CD4-positive, alpha-beta T cell (primary cell): ENCODE measurements at places on chromosomes 2 and 18. TPM values are rescaled to one million over a fixed set of nuclear protein-coding genes. Genes with fewer than 3 reads are reported as not detected.

DNA sequence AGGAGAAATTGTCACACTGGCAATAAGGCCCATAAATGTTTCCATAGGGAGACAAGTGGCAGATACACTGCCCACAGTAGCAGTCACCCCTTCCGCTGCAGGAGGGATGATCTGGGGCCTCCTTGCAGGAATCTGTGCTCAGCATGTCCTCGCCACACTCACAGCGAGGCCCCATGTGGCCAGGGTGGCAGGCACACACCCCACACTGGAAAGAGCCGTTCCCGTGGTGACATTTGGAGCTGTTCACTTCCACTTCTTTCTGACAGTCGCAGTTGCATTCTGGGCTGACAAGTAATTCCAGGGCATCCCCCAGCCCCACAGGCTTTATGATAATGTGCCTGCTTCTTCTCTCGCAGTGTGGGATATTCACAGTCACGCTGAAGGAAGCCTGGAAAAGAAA is 62.6 kb downstream of the ITGB6 start:
- no peaks in the 10 kb centered on the region for H3K27me3 ChIP-seq
- H3K4me3 ChIP-seq: no peak overlapping the region
- no peak for DNase-seq
- no peaks in the 10 kb centered on the region for H3K36me3 ChIP-seq

DNA sequence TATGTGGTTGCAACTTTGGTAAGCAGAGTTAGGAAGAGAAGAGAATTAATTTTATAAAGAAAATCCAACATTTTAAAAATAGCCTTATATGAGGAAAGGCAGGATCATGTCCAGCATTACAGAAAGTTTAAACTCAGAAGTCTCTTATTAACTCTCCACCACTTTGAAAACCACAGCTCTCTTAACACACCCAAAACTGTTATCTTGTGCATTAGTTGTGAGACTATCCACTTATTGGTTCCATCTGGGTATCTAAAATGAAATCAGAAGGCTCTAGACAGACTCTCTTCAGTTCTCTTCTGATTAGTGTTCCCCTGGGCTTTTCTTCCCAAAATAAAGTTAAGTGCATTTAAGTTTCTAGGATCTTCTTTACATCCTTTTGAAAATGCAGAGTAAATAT is 251.5 kb downstream of the TXNL1 start:
- DNase-seq: no peak
- no peaks in the 10 kb centered on the region for H3K36me3 ChIP-seq
- H3K27me3 ChIP-seq: no peaks in the 10 kb centered on the region
- no peaks in the 10 kb centered on the region for H3K4me1 ChIP-seq

The FOXD4L1 gene
- not detected for total RNA-seq

- H3K4me1 ChIP-seq: no peaks in the 10 kb centered on the region
- no peak overlapping the region for H3K4me3 ChIP-seq
- no peak overlapping the region for H3K27ac ChIP-seq
- H3K36me3 ChIP-seq: no peaks in the 10 kb centered on the region
- H3K27me3 ChIP-seq: no peaks in the 10 kb centered on the region
These were observed 130.3 kb upstream of the CTAGE1 start for GRCh38 chr18:22547807-22548561.

GRCh38 chr2:170905864-170906263 is 23.2 kb upstream of the GORASP2 start:
- no peaks in the 10 kb centered on the region for H3K36me3 ChIP-seq
- no peak overlapping the region for H3K4me3 ChIP-seq
- peaks cover 4% of the 10 kb centered on the region for H3K27me3 ChIP-seq
- no peak overlapping the region for H3K27ac ChIP-seq

- H3K36me3 ChIP-seq: no peaks in the 10 kb centered on the region
- no peak for DNase-seq
- H3K27ac ChIP-seq: no peak overlapping the region
- no peak overlapping the region for H3K4me3 ChIP-seq
- no peaks in the 10 kb centered on the region for H3K4me1 ChIP-seq
- H3K27me3 ChIP-seq: no peaks in the 10 kb centered on the region
These were observed 69.2 kb upstream of the MTIF2 start for GRCh38 chr2:55338268-55338667.

GRCh38 chr2:217783243-217783642 is 219.6 kb downstream of the TNS1 start:
- H3K27me3 ChIP-seq: no peaks in the 10 kb centered on the region
- H3K27ac ChIP-seq: no peak overlapping the region
- peaks cover 10% of the 10 kb centered on the region for H3K4me1 ChIP-seq
- no peaks in the 10 kb centered on the region for H3K36me3 ChIP-seq

GRCh38 chr2:72031346-72032110 is 116.1 kb downstream of the CYP26B1 start:
- DNase-seq: no peak
- H3K4me3 ChIP-seq: no peak overlapping the region
- H3K27me3 ChIP-seq: no peaks in the 10 kb centered on the region
- H3K27ac ChIP-seq: no peak overlapping the region

DNA sequence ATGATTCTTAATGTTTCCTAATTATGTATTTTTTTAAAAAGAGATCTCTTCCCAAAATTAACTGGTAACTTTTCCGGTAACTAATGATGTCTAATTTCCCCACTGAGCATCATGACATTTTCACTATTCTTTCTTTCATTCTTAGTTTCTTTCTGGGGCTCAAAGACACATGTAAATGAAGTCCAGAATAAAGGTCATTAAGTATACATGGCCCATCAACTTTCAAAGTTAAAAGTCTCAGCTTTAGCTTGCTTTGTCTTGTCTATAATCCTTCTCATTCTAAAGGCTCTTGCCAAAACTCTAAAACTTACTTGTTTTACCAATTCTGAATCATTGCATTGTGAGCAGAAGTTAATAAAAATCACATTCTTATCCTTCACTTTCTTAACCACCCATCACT is 53.6 kb downstream of the ASXL2 start:
- no peaks in the 10 kb centered on the region for H3K27me3 ChIP-seq
- no peak overlapping the region for H3K27ac ChIP-seq
- H3K4me3 ChIP-seq: no peak overlapping the region
- no peaks in the 10 kb centered on the region for H3K36me3 ChIP-seq
- DNase-seq: no peak

DNA sequence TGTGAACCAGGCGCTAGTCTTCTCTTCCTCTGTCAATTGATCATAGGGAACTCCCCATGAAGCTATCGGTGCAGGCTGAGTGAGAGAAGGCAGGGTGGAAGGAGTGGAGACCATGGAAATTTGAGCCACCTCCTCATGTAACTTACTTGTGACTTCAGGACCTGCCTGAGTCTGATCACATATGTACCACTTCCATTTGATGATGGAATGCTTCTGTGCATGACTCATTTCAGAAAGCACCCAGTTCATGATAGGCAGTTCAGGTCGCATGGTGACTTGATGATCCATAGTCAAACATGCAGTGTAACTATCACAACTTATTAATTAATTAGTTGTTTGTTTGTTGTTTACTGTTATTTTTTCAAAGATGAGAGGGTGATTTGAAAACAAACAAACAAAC is 1296.7 kb downstream of the SUCLG1 start:
- H3K27me3 ChIP-seq: no peaks in the 10 kb centered on the region
- no peak overlapping the region for H3K4me3 ChIP-seq
- H3K36me3 ChIP-seq: no peaks in the 10 kb centered on the region
- no peak for DNase-seq
- no peaks in the 10 kb centered on the region for H3K4me1 ChIP-seq
